ENCODE measurements at places on chromosomes 1 and 21. TPM values are rescaled to one million over a fixed set of nuclear protein-coding genes. Genes with fewer than 3 reads are reported as not detected.

GRCh38 chr1:161970633-161971032 lies 53.0 kb downstream of the OLFML2B start:
- no peak for DNase-seq

GRCh38 chr21:28423521-28424190 lies 569.0 kb downstream of the LTN1 start:
- DNase-seq, result no peak

The FCN3 gene
- 3.5 TPM for total RNA-seq

- DNase-seq, result no peak
Observed at GRCh38 chr21:42495765-42496119, 282 bp downstream of the RSPH1 start.

DNA sequence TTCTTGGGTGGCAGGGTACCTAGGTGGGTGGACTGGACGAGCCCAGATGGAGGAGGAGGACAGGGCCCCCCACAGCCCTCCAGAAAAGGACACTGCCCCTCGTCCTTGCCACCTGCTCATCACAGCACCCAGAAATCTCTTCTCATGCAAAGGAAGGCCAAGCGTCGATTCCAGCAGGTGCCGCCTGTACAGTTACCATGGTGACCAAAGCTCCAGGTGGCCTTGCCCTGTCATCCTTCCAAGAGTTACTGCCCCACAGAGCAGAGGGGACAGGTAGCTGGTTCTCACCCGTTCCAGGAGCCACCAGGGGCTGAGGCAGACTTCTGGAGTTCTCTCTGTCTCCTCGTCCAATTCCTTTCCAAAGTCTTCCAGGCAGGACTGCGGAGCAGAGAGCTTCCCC lies 119.9 kb upstream of the VAMP3 start:
- DNase-seq, result no peak

GRCh38 chr21:23026878-23027277 lies 2028.7 kb downstream of the NCAM2 start:
- DNase-seq, result no peak

The TBX19 gene
- 3.4 TPM for total RNA-seq

DNA sequence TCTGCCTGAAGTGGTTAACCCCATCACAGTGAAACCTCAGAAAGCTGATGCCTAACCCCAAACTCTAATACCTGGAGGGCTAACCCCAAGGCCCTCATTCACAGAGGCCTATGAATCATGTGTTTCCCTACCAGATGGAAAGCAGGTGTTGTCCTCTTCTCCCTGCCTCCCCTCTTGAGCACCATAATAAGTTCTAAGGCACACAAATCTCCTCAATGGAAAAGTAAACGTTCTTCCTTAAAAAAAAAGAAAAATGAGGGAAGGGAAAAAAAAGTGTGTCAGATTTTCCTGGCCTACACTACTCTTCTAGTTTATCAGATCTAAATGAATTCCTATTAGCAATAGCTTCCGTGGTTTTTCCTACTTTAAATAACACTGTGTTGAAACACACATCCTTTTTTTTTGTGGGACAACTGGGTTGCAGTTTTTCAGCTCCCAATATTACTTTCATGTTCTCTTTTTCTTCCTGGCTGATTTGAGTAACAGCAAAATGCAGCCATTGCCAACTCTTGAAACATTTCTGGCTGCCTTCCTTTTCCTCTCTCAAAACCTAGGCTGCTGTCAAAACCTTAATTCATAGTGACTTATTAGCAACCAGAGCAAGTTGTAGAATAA lies 43.2 kb downstream of the SLC44A3 start:
- no peak for DNase-seq

DNA sequence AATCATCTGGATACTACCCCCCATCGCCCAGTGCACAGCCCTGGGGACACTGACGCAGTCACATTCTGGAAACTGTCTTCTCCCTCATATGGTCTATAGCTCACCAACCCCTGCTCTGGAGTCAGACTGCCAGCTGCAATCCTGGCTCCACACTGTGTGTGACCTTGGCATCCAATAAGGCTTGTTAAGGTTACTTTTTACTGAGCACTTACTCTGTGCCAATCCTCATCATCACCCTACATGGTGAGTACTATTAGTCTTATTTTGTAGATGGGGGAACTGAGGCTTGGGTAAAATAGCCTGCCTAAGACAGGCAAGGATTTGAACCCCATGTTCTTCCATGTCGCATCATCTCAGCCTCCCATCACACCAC lies 34.9 kb downstream of the AHDC1 start:
- no peak for DNase-seq

The AGMAT gene
- total RNA-seq, result 2.8 TPM

The IFNLR1 gene
- 11.2 TPM for total RNA-seq

- DNase-seq, result no peak
Observed at GRCh38 chr1:10920063-10920626, 92.3 kb upstream of the TARDBP start.

DNA sequence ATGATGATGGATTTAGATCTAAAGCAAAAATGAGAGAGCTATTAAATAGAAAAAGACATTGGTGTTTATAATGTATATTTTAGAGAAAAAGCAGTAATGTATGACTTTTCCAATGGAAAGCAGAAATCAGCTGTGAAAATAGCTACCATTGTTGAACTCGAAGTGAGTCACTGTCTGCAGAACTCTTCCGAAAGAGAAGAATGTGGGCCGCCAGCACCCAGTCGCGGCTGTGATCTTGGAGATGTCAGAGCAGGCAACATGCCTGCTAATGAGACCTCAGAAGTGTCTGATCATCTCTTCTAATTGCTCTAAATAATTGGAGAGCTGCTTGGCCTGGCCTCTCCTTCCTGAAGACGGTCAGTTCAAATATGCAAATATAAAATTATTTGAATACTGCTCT lies 333.6 kb upstream of the RUNX1 start:
- DNase-seq, result no peak

- DNase-seq, result peak; percentile 62
Observed at GRCh38 chr1:115062542-115063004, 26.7 kb downstream of the TSPAN2 start.

DNA sequence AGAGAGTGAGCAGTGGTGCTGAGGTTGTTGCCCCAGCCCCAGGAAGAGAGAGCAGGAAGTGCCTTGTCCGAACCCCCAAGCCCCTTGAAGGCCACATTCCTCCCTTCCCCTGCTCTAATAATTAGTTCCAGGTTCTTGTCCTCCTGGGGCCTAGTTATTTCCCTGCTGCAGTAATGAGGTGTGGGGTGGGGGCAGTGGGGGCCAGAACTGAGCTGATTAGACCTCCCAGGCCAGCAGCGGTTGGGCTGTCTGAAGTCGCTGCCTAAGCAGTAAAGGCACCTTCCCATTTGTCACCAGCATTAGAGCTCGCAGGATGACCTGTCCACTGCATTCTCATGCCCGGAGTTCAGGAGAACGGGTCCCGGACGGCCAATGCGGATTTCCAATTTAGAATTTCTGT lies 186.5 kb upstream of the CSF3R start:
- no peak for DNase-seq

The ADGRL4 gene
- total RNA-seq, result 9.3 TPM

DNA sequence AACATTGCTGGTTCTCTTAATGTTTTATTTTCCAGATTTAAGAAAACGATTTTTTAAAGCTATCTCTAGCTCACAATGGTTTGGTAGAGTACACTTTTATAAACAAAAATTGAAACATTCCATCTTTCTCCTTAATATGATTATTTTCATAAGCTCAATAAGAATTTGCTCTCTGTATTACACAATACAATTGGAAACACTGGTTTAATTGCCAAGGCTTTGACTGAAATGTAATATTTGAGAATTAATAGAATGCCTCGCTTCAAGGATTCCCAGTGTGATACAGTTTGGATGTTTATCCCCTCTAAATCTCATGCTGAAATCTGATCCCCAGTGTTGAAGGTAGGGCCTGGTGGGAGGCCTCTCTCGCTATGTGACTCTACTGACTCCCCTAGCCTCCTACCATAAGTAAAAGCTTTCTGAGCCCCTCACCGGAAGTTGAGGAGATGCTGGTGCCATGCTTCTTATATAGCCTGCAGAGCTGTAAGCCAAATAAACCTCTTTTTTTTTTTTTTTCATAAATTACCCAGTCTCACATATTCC lies 67.4 kb downstream of the DDAH1 start:
- DNase-seq, result no peak

GRCh38 chr1:160400223-160400645 lies at the start of gene VANGL2:
TSS of gene VANGL2 (plus strand) at chr1:160400564. CDS start at chr1:160415838, 15,274 bp downstream.
- DNase-seq, result peak; percentile 77

DNA sequence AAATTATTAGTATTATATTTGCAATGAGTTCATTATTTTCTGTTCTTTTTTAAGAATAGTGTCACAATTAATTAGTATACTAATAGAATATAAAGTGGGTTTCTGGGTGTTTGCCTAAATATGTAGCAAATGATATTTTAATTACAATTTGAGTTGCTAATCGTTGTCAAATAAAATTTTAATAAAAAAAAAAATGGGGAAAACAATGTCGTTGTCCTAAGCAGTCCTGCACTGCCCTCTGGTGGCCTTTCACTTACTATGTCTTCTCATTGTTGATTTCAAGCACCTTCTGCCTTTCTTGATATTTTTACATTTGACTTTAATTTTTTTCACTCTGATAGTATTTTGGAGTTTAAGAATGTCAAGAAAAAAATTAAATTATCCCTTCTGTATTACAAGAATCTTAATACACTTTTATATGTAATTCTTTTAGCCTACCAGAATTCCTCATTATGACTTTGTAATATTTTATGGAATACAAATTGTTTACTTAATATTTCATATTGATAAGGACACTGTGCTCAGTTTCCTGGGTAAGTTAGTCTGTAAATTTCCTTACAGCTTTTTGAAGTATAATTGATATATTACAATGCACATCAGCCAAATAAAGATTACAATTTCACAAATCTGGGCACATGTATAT lies 104.5 kb upstream of the FMN2 start:
- peak; percentile 53 for DNase-seq

DNA sequence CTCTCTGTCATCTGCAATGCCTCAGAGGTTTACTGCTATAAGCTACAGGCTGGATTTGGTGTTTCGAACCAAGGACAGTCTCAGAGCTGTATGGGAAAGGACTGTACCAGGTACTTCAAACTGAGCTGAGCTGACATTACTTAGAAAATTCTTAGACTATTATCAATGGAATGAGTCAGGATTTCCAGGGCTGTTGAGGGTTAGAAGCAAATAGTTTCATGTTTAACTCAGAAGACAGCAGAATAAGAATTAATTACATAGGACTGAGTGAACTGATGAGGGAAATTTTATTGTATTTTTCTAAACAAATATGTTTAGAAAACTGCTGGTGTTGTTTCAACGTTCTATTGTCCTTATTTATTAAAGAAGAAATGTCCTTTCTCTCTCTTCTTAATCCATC lies 74.3 kb upstream of the CAPZB start:
- DNase-seq, result no peak

GRCh38 chr1:78325293-78325692 lies 165.5 kb upstream of the PTGFR start:
- no peak for DNase-seq

The FAM151A gene
- total RNA-seq, result not detected

DNA sequence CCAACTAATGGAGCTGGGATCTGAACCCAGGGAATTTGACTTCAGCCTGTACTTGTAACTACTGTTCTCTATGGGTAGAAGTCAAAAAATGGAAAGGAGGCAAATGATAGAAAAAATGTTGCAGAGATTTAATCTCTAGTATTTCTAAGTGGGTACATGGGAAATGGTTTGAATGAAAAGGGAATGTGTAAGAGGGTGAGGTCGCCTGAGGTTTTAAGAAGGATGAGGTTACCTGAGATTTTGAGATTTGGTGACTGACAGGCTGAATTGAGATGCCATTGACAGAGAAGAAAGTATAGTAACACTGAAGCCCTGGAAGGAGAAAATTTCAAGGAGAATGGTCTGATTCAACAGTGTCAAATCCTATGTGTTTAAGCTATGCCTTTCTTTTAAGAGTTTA lies 5.5 kb downstream of the CAMSAP2 start:
- no peak for DNase-seq

DNA sequence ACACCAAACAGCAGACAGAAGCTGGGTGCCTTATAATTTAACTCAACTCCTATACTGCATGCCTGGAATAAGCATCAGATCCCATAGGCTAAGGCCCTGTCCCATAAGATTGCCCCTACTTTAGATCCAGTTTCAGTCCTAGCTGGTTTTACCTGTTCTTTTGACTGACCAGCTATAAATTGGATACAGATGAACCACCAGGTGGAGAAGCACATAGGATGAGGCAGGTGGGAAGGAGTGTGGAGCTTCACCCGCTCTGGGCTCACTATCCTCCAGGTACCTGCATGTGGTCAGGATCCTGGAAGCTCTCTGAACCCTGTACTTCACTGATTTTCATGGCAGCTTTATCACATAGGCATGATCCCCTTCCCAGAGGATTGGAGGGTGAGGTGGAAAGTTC lies 51.3 kb downstream of the MAST2 start:
- no peak for DNase-seq

DNA sequence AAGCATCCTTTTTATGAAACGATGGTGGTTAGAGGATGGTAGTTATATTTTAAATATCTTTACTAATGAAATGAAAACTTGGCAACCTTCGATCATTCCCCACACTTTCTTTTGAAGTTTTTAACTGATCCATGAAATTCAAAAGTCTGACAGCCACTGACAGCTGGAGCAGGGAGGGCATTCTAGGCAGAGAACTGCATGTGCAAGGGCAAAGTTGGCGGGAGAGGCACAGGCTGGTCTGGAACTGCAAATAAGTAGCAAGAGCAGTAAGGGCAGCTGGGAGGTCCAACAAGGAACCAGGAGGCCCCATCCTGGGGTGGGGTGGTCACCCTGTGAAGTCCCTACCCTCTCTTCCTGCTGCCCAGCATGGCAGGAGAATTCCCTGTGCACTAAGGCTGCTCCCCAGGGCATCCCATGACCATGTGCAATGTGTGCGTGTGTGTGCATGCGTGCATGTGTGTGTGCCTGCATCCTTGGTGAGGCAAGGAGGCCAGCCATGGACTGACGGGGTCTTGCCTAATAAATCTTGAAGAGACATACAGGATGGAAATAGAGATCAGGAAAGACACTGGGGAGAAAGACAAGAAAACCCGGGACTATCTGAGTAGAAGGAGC lies 33.1 kb upstream of the FOXO6 start:
- DNase-seq, result no peak

The TPRG1L gene
- 96.5 TPM for total RNA-seq

- no peak for DNase-seq
Observed at GRCh38 chr1:173861731-173862145, 6.1 kb downstream of the GAS5 start.

- DNase-seq, result no peak
Observed at GRCh38 chr21:32930673-32931072, 95.1 kb upstream of the OLIG2 start.

DNA sequence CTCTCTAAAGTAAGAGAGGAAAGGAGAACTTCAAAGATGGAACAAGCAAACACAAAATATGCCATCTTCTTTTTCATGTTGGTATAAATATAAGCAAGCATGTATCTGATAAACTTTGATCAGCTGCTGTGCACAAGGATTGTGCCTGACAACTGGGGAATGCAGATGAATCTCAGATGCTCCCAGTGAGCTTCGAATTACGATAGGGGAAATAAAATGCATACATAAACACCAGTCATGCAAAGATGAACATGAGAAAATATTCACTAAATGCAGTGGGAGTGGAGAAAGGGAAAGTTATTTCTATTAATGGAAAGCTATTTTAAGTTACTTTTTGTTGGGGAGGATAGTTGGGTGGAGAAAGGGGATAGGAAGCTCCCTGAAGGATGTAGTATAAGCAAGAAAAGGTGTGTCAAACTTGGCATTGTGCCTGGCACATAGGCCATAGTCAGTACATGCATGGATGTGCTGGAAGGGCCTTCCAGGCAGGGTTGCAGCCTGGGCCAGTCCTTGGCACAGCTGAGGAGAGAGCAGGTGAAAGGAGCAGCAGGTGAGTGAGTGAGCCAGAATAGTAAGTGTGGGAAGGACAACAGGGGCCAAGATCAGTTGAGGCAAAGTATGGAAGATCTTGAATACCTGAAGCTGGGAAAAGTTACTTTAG lies 57.8 kb upstream of the PGD start:
- no peak for DNase-seq

The NES gene
- 26.1 TPM for total RNA-seq

- no peak for DNase-seq
Observed at GRCh38 chr1:219277304-219278105, 103.8 kb downstream of the LYPLAL1 start.

Data from mucosa of gallbladder (tissue), 1 donor.